ENCODE measurements at places on chromosomes 6 and 20.

DNA sequence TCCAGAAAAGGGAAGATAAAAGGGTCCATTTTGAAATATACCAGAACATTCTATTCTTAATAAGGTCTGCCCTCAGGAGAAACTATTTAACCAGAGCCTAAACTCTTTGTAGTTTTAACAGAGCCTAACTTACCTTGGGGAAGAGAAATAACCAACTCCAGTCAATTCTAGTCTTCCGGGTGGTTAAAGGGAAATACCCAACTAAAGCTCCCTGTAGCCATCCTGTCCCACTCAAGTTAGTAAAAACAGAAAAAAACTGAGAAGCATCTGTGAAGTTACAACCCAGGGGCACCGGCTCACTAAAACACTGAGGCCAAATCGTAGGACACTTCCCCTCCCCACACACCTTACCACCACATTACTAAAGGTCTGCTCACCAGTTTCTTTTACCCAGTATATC, 23.7 kb downstream of the CEP85L start:
- no peak for DNase-seq

DNA sequence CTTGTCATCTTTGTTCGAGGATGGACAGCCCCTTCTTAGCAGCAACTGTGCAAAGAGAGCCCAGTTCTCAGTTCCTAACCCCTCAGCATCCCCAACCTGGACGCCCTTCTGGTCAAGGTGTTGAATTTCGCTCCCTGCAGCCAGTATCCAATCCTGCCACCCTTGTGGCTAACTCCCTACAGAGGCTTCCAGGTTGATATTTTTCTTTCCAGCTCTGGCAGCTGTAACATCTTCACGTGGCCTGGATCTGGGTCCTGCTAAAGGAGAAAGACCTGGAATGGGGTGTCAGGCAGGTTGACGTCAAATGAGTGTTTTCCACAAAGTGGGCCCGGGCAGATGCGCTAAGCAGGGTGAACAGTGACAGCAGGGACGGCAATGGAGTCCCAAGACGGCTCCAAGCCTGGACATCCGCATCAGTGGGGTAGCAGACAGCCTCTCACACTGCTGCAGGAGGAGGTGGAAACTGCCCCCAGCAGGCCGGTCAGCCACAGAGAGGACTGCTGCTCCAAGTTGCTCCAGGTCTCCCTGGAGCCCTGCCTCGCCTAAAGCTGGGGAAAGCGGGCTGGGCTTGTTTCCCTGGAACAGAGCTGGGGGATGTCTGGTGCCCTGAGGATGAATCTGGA, 1.0 kb upstream of the YTHDF1 start:
- no peak for DNase-seq

DNA sequence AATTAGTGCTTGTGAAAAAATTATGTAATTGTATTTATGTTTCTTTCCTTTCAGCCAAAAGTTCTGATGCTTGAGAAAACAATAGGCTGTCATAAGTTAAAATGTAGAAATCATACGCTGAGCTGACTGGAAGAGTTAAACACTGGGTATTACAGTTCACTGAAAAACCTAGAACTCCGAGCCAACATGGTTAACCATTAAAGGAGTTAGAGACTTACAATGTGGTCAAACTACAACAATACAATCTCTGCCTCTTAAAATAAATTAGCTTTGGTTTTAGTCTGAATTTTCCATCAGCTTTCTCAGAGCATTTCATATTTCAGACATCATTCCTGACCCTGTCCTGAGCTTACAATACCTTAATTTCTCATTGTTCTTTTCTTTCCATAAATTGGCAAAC, 91.0 kb downstream of the COL12A1 start:
- DNase-seq, result no peak

DNA sequence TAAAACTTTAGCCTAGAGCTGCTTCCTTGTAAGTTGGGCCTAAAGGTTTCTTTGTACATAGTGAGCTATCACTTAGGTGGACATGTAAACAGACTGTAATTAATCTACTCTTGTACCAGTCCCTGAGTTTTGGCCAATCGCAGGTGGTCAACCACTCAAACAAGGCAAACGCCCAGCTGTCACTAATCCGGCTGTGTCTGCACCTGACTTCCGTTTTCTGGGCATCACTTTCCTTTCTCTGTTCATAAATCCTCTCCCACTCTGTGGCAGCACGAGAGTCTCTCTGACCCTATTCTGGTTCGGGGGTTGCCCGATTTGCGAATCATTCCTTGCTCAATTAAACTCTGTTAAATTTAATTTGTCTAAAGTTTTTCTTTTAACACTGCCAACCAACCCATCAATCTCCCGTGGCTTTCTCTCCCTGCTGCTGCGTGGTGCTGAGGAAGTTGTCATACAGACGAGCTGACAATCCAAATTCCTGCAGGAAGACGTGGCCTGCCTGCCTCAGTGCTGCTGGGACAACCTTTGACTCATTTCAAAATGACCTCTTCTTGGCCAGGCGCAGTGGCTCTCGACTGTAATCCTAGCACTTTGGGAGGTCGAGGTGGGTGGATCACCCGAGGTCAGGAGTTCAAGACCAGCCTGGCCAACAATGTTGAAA, 206.3 kb downstream of the QKI start:
- DNase-seq, result no peak

DNA sequence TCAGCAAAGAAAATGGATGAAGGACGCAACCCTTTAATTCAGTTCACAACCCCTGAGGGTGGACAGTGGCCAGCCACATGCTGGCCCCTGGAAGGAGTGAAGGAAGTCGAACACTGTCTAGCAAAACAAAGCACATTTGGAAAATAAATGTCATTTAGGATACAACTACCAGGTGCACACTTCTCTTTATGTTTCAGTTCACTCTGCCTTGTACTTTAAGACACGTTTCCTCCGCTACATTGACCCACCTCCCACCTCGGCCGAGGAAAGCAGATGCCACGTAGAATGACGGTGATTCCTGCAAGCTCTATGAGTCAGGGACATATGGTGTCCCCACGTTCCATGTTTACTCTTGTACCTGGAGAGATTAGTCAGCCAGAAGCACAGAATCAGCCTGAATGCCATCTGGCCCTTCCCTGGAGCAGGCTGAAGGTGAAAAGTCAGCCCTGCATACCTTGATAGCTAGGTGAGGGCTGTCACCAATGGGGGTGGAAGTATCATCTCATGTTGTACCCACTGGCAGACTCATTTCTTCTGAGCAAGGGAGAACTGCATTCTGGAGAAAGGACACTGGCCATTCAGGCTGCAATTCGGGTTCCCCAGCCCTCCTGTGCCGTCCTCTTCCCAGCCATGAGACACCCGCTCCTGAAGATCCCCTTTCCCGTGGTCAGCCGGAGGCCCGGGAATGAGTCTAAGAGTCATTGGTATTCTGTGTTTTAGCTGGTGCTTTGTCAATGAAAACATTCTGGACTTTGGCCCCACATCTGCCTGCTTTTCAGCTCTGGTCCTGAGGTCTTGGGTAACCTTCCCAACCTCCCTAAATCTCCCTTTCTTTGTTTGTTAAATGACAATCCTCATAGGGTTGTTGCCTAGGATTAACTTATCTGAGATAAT, 60.6 kb downstream of the FOXA2 start:
- no peak for DNase-seq

DNA sequence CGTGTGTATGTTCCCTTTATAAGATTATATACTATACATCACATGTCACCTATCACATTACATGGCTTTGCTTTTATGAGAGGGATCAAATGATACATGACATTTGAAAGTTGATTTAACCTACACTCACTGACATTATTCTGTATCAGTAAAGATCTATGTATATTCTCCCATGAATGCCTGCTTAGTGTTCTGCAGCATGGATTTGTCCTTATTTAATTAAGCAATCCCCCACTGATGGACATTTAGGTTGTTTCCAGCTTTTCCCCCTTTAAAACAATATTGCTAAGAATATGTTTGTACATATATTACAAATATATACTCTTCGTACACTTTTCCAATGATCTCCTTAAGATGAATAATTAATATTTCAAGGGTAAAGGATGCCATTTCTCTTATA, 297.4 kb downstream of the TFAP2C start:
- no peak for DNase-seq

GRCh38 chr6:16316741-16317251, 78.4 kb downstream of the GMPR start:
- DNase-seq, result no peak

GRCh38 chr6:122752459-122752858, 27.1 kb upstream of the FABP7 start:
- DNase-seq, result no peak

- DNase-seq, result no peak
Measured at GRCh38 chr6:151010071-151010470, 144.6 kb downstream of the MTHFD1L start.

DNA sequence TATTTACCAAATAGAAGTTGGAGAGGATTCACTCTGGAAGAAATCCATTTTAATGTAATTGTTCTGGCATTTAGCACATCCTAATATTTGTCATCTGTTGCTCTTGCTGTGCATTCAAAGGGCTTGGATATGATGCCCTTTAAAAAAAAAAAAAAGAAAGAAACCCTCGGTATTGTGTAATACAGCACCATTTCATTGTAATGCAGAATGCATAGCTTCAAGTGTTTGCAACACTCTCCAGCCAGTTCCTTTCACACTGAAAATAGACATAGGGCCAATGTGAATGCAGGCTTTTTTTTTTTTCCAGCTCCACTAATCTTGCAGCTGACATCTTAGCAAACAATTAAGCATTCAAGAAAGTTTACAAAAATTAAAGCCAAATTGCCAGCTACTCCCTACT, 197.4 kb upstream of the POU3F2 start:
- DNase-seq, result no peak

GRCh38 chr6:2245877-2246863, 765 bp upstream of the GMDS start:
- no peak for DNase-seq

DNA sequence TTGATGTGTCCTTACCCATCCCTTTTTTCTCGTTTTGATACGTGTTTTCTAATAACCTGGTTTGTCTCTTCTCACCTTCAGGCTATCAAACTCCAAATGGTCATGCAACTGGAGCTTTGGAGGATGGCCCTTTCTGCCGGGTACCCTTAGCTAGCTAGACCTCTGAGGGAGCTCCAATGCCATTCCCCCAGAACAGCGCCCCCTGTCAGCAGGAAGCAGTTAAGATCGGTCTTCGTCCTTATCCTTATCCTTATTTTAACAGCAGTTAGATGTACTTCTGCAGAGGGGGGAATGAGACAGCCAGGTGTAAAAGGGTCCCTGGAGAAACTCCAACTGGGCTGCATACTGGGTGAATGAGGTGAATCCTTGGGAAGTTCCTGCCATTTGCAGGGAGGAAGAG, 37.2 kb downstream of the SEL1L2 start:
- DNase-seq, result no peak

DNA sequence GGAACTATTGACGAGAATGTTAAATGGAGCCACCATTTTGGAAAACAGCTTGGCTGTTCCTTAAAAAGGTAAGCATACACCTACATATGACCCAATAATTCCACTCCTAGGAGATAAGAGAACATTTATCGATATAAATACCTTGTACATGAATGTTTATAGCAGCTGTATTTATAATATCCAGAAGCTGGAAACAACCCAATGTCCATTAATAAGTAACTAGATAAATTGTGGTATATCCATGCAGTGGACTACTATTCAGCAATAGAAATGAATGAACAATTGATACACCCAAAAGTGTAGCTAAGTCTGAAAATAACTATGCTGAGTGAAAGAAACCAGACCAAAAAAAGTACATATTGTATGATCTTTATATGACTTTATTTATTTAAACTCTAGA, 42.2 kb upstream of the ADIG start:
- no peak for DNase-seq

DNA sequence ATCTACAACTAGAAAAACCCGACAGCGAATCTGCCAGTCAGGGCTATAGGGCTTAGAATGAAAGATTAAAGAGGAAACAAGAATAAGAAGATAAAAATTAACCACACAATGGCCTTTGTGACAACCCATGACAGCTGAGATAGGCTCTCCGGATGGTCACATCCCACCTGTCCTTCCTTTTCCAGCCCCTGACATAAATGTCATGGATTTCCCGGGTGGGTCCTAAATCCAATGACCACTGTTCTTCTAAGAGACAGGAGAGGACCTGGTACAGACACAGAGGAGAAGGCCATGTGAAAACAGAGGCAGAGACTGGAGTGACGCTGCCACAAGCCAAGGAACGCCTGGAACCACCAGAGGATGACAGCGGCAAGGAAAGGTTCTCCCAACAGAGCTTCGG, 41.8 kb downstream of the ATXN1 start:
- DNase-seq, result no peak

DNA sequence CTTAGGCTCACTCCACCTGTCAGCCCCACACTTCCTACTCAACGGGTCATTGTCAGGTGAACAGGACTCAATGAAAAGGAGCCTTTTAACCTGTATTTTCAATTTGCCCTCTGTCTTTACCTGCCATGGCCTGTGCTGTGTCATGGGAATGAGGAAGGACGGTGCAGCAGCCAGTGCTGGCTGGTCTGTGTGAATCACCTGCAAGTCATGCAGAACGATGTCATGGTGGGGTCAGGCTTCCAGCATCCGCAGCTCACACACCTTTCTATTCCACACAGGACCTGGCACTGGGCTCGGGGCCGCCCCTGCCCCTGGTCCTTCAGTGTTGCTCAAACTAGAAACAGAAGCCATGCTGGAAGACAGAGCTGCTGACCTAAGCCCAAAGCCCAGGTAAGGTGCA, 188.7 kb upstream of the GMDS start:
- DNase-seq, result no peak

GRCh38 chr20:8018958-8019245, 659 bp downstream of the TMX4 start:
- no peak for DNase-seq

- no peak for DNase-seq
Measured at GRCh38 chr6:132969196-132969595, 154.8 kb downstream of the RPS12 start.

GRCh38 chr6:7112741-7113313, 5.1 kb downstream of the RREB1 start:
- DNase-seq, result no peak

DNA sequence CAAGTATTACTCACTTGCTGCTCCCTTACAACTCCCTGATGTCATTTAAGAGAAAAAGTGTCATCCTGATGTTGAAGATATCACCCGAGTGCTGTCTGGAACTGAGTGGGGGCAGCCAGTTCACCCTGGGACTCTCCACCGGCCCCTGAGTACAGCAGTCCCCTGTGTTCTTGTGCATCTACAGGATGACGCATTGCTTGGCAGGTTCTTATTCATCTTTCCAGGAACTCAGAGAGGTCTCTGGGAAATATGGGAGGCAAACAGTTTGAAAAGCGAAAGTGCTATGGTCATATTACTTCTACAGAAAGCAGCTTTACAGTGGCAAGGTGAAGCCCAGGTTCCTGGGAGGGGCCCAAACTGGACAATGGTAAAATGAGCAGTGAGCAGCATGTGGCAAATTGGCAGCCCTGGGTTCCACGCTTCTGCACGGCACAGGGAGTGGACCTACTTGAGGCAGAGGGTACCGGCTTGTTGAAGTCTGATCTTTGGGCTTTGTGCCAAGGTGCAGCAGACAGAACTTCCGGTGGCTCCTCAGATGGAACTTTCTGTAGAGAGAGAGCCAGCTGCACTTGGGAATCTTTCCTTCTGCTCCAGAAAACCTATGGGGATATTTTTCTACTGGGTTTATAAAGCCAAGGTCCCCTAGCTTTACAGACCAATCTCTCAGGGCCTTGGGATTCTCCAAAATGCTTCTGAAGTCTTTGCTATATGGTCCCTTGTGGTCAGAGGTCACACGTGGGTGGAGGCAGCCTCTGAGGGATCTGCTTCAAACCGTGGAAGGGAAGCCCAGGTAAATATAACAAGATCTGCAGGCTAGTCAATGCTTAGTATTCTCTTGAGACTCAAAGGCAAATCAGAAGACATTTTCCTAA, 128.3 kb downstream of the MAP3K7 start:
- DNase-seq, result no peak

GRCh38 chr6:27295301-27296079, 16.6 kb downstream of the POM121L2 start:
- DNase-seq, result no peak

GRCh38 chr6:121430514-121431460, 4.7 kb upstream of the GJA1 start:
- DNase-seq, result no peak
